Hindlimb muscle (tissue), 1 donor: ENCODE measurements at places on chromosomes 2 and 18.
A peak's percentile ranks its signal among the peaks of the same experiment; 100 is the strongest.

DNA sequence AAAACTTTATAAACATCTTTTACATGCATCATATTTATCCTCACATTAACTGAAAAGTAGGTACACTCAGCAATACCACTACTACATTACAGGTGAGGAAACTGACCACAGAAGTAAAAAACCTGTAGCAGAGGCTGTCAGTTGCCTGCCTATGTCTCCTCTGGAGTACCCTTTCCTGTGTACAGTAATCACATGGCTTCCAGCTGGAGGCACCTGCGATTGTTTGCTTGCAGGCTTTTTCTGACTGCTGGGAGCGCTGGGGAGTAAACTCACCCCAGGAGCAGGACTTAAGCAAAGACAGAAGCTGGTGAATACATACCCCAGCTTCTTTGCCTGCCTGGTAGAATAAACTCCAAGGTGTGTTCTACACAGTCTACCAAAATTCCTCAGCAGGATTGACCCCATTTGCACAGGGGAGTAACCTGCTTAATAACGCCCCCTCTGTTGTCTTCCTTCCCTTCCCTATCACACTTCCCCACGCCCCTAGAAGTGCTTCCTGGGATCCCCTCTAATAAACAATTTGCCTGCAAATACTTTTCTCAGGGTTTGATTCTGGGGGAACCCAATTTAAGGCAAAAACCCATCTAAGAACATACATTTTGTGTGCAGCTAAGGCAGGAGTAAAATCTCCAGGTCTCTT lies 138.9 kb downstream of the PTH2R start:
- no peak for DNase-seq

DNA sequence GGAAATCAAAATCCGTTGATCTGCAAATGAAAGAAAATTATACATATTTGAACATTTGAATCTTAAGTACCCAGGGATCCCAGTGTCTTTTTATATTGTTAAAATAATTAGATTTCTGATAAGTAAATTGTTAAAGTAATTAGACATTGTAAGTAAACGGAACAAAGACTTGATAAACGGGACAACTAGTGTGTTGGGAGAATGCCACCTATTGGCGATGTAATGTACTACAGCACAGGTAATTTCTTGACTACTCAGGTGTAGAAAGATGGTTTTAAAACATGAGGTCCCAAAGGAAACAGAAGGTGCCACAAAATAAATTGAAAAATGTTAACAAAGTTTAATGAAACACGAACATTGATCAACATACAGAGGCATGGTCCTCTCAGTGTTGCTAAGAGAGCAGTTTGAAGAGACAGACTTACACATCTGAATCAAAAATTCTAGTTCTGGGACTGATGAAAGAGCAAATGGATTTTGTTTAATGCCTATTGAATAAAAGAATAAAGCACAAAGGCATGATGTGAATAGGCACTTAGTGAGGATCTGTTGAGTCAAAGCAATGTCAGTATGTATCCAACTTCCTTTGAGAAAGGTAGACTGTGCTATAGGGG lies 103.4 kb upstream of the RASGRP3 start:
- DNase-seq, result no peak

GRCh38 chr2:9217838-9218770 lies 11.5 kb downstream of the ASAP2 start:
- DNase-seq, result no peak

DNA sequence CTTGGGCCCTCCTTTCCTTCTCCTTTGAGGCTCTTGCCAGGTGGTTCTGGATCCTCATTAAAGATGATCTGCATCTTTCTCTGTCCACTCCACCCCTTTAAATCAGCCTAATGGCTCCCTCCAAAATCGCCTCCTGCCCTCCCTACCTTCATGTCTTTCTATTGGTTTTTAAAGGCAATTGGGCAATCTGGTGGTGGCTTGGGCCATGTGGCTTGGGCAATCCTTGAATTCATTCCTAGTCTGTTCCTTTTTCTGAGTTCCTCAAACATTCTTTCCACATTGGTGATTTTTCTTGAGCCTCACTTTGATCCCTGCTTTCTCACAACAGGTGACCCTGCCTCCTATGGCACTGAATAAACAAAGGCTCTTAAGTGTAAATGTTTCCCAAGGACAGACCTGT lies 266.2 kb upstream of the REV1 start:
- DNase-seq, result no peak

DNA sequence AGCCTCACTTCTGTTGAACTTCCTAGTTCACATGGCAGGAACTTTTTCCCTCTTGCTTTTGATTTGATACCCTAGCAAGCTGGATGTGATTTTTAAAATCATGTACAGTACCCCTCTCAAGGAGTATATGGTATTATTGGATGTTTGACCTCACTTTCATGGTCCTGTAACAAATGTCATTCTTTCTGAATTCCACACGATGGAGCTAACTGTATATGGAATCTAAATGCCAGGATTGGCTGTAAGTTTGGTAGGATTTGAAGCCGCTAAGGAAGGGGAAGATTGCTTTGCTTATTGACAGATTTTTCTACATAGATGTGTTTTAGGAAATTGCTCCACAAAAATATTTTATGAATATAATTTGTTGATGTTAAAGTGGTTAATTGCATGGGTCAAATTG lies 18.3 kb downstream of the MAIP1 start:
- DNase-seq, result no peak

GRCh38 chr2:65638443-65638842 lies 206.0 kb upstream of the SPRED2 start:
- no peak for DNase-seq

- DNase-seq, result no peak
Observed at GRCh38 chr2:230787101-230787500, 74.5 kb downstream of the CAB39 start.

- no peak for DNase-seq
Observed at GRCh38 chr2:119230219-119231185, 6.9 kb downstream of the STEAP3 start.

DNA sequence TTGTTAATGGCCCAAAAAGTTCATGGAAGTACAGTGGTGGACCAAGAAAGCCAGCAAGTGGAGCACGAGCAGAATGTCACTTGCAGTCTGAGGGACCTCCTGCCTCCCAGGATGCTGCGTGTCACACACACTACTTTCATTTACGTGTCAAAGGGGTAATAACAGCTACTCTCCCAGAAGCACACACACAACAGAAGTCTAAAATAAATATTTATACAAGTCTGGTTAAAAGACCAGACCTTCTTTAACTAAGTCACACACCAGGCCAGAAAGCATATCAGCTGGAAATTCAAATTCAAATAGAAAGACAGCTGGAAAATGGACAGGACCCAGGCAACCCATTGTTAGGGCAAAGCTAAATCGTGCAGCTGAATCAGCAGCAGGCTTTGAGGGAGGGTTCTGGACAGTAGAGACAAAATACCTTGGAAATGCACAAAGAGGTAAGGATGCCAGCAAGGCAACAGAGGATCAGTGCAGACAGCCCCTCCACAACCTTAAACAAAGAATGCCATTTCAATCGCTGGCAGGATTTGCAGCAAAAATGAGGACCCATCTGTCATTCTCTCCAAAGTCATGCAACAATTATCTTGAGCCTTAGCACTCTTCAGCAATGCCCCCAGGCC lies 160.5 kb downstream of the TMEM163 start:
- DNase-seq, result no peak

- no peak for DNase-seq
Observed at GRCh38 chr2:20582600-20583221, 68.2 kb downstream of the HS1BP3 start.

GRCh38 chr2:82986899-82987298 lies 1472.2 kb downstream of the SUCLG1 start:
- no peak for DNase-seq

DNA sequence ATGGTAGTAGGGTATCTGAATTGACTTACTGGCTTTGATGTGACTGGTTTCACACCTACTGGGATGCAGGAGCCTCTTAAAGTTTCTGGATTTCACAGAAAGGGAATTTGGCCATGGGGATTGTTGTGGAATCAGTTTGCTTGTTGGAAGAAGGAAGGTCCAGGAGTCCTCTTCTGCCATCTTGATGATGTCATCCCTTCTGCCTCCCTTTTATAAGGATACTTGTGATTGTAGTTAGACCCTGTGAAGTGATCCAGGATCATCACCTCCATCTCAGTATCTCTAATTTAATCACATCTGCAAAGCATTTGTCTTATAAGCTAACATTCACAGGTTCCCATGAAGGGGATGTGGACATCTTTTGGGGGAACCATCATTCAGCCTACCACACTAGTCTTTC lies 79.5 kb downstream of the CCDC138 start:
- no peak for DNase-seq

DNA sequence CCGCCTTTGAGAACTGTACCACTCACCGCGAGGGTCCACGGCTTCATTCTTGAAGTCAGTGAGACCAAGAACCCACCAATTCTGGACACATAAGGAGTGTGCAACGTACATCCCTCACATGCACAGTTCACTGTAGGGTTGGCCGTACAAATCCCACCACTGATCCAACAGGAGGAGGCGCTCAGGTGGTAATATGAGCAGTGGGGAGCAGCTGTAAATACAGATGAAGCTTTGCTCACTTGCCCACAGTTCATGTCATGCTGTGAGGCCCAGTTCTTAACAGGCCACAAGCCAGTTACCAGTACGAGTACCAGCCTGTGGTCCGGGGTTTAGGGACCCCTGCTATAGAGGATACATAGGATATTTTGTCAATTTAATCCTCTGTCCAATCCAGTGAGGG lies 54.4 kb downstream of the CYP1B1 start:
- DNase-seq, result no peak

DNA sequence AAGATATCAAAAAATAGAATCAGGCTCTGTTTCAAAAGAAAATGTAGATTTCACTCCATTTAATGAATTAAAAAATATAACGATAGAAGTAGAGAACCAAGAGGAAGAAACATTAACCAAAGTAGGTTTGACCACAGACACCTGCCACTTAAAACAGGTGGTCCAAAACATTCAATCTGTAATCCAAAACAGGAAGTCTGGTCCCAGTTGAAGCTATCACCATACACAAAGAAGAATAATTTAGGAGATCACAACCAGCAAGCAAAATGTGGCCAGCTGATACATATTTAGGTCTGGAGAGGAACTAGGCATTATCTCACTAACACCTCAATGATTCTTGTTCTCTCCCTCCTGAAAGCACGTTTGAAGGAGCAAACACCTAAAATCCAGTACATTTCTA lies 73.1 kb downstream of the FTCDNL1 start:
- DNase-seq, result no peak

GRCh38 chr2:191749181-191749540 lies 71.2 kb downstream of the NABP1 start:
- DNase-seq, result no peak

GRCh38 chr2:151261231-151261976 lies at the start of gene RBM43:
Gene RBM43, minus strand, starts transcription at chr2:151261863. Its CDS starts 136 bp downstream, at chr2:151261727.
- DNase-seq, result peak; percentile 90

DNA sequence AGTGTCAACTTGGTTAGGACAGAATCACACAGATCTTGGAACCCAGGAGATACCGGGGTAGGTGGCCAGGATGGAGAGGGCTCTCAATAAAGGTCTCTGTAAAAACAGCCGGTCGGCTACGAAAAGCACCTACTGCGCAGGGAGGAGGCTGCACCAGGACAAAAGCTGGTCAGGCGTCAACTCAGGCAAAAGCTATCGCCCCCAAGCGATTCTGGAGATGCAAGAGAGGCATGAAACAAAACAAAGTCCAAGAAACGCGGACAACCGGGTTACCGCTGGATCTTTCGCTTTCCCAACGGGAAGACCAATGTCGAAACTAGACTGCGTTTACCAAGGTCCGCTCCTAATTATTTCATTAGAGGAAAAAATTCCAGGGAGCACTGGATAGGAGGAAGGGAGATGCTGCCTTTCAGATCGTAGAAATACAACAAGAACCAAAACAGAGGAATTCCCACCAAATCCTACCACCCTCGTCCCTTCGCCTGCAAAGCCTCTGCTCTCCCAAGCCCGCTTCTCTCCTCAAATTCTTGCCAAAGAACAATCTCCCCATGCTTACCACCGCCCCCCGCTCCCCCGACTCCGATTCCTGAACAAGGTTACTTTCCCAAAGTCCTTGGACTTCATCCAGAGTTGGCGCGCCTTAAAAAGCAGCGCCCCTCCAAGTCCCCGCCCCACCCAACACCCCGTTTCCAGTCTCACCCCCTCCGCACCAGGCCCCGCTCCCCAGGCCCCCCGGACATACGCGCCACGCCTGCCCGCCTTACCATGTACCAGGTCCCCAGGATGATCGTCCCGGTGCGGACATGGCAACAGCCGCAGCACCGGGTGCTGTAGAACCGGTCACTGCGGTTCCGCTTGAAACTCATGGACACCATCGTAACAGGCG lies 539 bp downstream of the LAPTM4A start:
- peak; percentile 68 for DNase-seq

DNA sequence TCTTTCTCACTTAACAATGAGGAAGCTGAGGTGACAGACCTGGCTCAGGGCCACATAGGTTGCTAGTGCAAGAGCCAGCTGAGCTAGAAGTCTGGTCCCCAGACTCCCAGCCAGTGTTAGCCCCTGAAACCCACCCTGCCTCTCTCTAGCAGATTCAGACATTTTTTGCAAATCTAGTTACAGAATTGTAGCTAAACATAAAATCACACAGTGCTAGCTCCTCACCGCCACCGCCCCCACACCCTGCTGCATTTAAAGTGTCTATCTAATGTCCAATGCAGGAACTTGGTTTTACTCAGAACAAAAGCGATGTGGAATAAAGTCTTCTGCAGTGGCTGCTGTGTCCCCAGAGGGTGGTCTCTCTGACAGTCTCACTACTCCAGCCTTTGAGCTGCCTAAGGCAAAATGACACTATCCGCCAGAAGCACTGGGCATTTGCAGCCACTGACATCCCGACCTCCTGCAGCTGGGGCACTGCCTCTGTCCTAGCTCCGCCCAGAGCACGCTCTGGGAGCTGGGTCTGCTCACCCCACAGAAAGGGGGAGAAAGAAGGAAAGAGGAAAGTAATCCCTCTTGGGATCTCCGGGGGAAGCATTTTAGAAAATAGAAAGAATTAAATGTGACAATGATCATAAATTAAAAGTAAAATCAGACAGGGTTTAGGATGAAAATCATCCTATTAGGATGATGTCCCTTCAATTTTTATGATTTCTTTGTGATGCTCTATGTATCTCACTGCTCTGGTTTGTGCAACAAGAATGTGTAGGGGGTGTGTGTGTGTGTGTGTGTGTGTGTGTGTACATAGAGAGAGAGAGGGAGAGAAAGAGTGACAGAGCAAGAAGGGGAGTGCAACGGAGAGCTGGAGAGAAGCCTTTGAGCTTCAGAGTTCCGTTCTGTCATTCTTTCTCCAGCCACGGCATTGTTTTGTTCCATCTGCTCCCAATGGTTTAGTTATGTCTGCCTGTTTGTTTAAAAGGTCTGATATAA lies 50.5 kb upstream of the ST8SIA3 start:
- DNase-seq, result no peak

- DNase-seq, result peak; percentile 56
Observed at GRCh38 chr2:23157812-23158211, 227.2 kb upstream of the KLHL29 start.

DNA sequence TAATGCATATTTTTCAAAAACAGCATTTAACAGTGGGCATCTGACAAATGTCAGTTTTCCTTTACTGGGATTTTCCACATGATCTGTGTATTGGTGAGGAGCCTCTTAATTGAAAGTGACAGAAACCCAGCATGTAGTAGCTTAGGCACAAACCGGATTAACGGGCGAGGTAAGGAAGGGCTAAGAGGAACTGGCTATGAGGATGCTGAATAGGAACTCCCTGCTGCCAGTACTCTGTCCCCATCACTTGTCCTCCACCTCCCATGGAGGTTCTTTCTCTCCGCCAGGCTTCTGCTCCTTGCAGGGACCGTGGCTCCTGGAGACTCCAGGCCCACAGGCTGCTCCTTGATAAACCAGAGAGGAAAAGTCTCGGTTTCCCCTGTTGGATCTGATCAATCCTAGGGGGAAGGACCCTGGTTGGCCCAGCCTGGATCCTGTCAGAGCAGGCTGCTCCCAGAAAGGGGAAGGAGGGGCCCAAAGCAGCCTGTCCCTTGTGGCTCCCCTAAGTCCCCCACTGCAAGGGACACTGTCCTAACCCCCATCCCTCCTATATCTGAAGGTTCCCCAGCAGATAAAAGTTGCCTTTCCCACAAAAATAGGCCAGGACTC lies 10.3 kb downstream of the TEX44 start:
- no peak for DNase-seq
